Right atrium auricular region (tissue), 2 donors: ENCODE measurements at places on chromosomes 6 and 20. TPM values are rescaled to one million over a fixed set of nuclear protein-coding genes. Genes with fewer than 3 reads are reported as not detected.

GTF2H4 gene
- total RNA-seq, result 3.6 TPM

KHDC1 gene
- 1.8 TPM for total RNA-seq

SAMD5 gene
- total RNA-seq, result 1.1 TPM

ZNF831 gene
- 0.19 TPM for total RNA-seq

CLVS2 gene
- not detected for total RNA-seq

SIM1 gene
- total RNA-seq, result not detected

SHLD1 gene
- total RNA-seq, result 9.6 TPM

PHACTR3 gene
- 0.86 TPM for total RNA-seq

DAAM2 gene
- total RNA-seq, result 8.3 TPM

GJA1 gene
- total RNA-seq, result 235 TPM

GGTLC1 gene
- total RNA-seq, result not detected

FLRT3 gene
- 17.8 TPM for total RNA-seq

SRPK1 gene
- total RNA-seq, result 19.7 TPM

NOX3 gene
- not detected for total RNA-seq

THBS2 gene
- 24.5 TPM for total RNA-seq

TMEM244 gene
- not detected for total RNA-seq

ABHD16B gene
- total RNA-seq, result not detected

PHIP gene
- total RNA-seq, result 15.3 TPM

FAM217A gene
- total RNA-seq, result not detected

SOBP gene
- 8.2 TPM for total RNA-seq

TSPO2 gene
- not detected for total RNA-seq
